ENCODE measurements at places on chromosomes 6 and 20.
A peak's percentile ranks its signal among the peaks of the same experiment; 100 is the strongest.

- DNase-seq = no peak
Measured at GRCh38 chr20:18611492-18611891, 23.6 kb downstream of the DTD1 start.

DNA sequence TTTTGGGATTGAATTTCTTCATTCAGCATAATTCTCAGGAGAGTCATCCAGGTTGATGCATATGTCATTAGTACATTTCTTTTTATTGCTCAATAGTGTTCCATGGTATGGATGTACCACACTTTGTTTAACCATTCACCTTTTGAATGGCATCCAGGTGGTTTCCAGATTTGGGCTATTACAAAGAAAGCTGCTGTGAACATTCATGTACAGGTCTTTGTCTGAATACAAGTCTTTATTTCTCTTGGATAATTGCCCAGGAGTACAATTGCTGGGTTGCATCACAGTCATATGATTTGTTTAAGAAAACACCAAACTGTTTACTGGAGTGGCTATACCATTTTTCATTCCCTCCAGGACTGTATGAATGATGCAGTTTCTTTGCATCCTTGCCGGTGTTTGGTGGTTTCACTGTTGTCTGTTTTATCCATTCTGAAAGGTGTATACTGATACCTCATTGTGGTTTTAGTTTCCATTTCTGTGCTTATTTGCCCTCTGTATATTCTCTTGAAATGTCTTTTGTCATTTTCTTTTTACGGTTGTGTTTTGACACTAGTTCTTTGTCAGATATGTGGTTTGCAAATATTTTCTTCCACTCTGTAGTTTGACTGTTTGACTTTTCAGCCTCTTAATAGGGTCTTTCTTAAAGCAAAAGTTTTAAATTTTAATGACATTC lies 8.8 kb downstream of the CDKAL1 start:
- no peak for DNase-seq

- no peak for DNase-seq
Measured at GRCh38 chr6:143157131-143157530, 96.4 kb downstream of the AIG1 start.

- DNase-seq = no peak
Measured at GRCh38 chr6:116351101-116351500, 19.6 kb upstream of the DSE start.

GRCh38 chr6:36962874-36963273 lies 8.3 kb downstream of the PI16 start:
- DNase-seq = peak; percentile 83

DNA sequence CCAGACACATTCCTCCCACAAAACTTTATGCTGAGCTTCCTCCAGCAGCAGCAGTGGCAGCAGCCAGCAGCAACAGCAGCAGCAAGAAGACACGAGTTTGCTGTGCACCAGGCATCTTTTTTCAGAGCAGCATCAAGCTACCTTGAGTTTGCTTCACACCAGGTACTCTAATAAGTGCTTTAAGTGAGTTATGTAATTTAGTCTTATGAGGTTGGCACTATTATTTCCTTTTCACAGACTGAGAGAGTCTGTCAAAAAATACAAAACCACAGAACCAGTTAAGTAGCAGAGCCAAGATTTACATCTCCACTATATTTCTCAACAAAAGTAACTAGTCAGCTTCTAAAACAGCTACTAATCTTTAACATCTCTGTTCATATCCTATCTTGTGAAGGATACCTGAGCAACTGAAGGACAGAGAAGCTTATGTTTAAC lies 23.7 kb downstream of the RANBP9 start:
- DNase-seq = no peak

DNA sequence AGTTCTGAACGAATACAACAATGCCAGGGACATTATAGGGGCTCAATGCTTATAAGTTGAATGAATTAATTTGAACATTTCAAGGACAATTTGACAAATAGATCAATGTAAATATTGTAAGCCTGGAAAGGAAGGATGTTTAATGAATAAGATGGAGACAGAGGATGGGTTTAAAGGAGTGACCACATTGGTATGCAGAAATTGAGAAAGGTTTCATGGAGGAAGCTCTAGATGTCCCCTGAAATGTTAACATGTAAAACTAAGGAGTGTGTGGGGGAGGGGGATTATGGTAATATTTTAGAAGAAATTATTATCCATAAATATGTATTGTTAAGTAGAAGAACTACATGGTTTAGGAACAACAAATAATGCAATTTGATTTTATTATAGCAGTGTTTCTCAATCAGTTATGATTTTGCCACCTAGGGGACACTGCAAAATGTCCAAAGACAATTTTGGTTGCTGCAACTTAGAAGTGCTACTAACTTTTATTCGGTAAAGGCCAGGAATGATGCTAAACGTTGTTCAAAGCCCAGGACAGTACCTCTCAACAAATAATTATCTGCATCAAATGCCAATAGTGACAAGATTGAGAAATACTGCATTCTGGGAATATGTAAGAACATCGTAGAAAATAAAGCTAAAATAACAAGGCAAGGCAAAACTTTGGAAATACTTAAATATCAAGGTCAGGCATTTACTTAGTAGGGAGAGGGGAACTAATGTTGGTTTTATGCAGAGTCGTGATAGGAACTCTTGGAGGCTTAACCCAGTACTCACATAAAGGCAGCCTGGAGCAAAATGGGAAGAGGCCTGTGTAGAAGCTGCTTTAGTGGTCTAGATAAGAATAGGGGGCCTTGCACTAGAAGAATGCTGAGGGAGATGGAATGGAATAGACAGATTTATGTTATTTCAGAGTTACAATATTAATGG lies 686.9 kb upstream of the CITED2 start:
- DNase-seq = no peak

DNA sequence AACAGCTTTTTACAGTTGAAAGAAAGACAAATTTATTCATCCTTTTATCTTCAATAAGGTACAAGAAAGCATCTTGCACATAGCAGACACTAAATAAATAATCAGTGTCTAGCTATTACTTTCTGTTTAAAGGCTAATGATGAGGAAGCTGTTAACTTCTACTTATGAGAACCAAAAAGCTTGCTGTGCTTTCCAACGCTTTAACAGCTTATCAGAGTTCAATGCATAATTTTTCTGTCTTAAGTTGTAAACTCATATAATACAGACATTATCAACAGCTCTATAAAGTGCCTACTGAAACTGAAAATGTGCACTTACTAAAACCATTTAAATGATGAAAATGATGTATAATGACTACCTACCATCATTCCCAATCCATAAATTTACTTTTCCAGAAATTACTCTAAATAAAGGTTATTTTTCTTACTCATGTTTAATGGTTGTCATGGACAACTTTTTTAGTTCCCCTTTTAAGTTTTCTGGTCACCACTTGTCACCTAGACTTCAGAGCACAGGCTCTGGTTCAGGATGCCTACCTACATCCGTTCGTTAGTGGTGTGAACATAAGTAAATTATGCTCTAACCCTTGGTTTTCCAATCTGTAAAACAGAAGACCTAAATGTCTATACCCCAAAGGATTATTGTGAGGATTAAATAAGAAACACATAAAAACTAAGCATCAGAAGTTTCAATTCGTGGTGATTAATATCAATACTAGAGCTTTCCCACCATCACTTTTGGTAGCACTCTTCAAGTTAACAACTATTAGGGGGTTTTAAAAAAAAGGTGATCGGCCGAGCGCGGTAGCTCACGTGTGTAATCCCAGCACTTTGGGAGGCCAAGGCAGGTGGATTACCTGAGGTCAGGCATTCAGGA lies 8.0 kb downstream of the PNISR start:
- no peak for DNase-seq

DNA sequence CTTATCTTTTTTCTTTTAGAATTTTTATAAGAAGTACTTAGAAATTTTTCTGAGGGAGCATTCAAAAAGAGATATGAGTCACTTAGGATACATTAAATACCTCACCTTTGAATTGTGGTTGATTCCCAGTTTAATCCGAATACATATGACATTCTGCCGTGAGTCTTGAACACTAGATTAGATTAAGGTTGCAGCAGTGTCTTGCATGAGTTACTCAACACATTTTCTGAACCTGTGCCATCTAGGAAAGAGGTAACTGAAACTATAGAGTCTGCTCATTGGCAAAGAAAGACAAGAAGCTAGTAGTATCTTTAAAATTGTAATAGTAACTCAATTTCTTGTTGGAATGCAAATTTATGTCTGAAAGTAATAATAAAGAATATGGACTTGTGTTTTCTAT lies 14.9 kb downstream of the PEX3 start:
- DNase-seq = no peak
